Fibroblast of mammary gland (primary cell): ENCODE measurements at places on chromosomes 7 and 10.

- DNase-seq, result no peak
These were observed 2.5 kb upstream of the ATP5MF start for GRCh38 chr7:99468336-99468918.

DNA sequence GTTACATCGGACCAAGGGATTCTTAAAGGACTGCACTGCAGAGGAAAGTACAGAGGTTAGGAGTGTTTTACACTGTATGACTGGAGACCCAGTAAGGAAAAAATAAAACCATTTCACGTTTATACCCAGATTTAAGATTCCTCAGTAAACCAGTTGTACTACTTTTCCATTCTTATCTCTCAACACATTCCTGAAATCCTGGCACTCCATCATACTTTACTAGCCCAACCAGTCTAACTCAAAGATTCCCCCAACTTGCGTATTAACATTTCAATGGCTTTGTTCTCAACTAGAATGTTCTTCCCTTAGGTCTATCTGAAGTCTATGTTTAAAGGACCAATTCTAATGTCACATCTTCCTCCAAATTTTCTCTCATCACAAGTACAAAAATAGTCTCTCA, 8.0 kb downstream of the CCDC186 start:
- DNase-seq, result no peak

DNA sequence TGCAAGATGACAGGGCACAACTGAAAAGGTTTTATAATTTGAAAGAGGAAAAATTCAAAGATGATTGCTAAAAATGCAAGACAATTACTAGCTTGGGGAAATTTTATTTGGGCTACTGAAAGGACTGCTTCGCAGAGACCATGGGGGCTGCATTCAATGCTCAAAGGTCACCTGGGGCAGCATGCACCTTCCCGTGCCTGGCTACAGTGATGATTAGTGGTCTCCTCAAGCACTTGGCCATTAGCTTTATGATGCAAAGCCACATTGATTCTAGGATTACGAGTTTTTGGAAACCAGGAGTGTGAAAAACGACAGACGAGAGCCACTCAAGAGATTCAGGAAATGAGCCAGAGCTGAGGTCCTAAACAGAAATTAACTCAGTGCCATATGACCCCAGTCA, 764.6 kb downstream of the PHTF2 start:
- DNase-seq, result no peak

DNA sequence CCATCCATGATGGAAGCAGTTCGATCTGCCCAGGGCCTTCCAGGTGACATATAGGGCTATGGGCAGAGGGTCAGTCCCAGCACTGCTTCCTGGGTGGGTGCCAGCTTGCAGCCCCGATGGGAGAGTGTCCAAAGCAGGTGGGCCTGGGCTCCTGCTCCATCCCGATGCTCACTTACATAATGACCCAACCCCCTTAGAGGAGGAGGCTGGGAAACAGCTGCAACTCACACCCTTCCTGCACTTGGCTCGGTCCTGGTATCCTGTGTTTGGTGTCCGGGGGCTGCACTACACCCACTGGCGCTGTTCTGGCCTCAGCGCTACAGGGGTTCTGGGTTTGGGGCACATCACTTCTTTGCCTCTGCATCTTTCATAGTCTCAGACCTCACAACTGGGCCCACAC, 58.5 kb downstream of the PKD1L1 start:
- DNase-seq, result no peak
